IPS-NIHi11 (cell line): ENCODE measurements at places on chromosomes 16 and 17.

DNA sequence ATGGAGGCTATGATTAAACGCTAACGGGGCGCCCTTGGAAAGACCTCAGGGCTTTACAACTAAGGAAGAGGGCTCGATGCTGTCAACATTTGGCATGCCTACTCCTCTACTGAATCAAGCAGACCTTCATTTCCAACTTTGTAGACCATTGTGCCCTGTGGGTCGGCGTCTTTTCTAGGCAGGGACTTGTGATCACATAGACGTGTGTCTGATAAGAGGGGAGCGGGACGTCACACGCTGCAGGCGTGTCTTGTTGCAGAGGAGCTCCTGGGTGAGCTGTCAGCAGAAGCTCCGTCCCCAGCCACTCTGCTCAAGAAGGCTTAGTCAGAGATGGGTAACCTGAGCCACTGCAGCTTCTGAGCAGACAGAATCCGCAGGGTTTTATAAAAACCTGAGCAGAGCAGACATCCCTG lies 2.8 kb downstream of the MAPK8IP3 start:
- DNase-seq = no peak

DNA sequence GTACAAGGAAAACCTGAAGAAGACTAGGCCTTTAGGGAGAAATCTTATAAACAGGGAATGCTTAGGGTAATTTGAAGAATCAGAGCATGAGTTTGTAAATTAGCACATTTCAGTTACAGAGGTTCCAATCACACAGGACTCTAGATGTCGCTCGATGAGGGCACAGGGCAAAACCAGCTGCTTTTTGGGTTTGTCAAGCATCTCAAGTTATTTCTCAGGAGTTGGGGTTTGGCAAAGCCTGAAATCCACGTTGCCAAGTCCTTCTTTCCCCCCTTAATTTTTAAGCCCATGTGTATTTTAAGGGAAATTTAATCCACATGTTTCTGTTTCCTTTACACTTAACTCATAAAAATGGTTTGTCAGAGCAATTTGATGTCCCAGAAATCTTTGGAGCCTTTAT lies 146.9 kb downstream of the ANKFN1 start:
- DNase-seq = no peak

DNA sequence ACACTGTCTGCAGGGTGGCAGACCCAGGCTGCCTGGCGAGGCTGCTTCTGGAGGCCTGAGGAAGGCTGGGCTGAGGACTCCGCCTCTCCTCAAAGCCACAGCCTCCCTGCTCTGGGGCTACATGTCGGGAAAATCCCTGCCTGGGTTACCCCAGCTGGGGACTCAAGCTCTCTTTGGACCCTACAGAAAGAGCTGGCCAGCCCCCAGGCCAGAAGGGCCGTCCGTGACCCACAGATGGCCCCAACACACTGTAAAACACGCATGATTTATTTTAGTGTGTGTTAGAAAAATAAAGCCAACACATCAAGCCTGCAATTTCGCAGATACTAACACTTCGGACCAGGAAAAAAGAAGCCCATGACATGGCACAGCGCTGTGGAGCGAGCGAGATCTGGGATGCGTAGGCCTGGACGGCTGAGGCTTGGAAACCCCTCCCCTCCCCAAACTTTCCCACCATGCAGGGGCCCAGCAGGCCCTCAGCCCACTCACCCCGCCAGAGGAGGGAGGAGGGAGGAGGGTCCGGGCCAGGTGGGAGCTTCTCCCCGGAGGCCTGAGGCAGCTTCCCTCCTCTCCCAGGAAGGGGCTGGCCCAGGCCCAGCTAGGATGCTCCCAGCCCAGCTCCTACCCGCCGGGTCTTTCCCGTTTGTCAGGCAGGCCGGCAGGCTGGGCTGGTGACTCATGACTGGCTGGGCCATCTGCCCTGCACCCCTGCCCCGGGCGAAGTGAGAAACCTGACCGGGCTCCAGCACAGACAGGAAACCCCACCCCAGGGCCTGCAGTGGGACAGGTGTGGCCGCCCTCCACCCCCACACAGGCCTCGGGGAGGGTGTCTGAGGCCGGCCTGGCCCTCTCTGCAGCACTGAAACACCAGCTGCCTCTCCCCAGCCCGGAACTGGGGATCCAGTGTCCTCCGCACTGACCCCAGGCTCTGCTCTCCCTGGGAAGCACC lies 34.1 kb upstream of the SLC38A10 start:
- peak; percentile 90 for DNase-seq

GRCh38 chr16:78566397-78567073 lies 467.1 kb downstream of the WWOX start:
- DNase-seq = no peak

GRCh38 chr17:75153780-75154194 lies 525 bp downstream of the JPT1 start:
- DNase-seq = peak; percentile 16

GRCh38 chr17:76667491-76667755 lies 23.9 kb upstream of the ST6GALNAC1 start:
- no peak for DNase-seq

GRCh38 chr16:74281300-74281699 lies 15.3 kb upstream of the PSMD7 start:
- DNase-seq = peak; percentile 23
